Kidney tubule cell (primary cell): ENCODE measurements at places on chromosomes 7 and 10.

DNA sequence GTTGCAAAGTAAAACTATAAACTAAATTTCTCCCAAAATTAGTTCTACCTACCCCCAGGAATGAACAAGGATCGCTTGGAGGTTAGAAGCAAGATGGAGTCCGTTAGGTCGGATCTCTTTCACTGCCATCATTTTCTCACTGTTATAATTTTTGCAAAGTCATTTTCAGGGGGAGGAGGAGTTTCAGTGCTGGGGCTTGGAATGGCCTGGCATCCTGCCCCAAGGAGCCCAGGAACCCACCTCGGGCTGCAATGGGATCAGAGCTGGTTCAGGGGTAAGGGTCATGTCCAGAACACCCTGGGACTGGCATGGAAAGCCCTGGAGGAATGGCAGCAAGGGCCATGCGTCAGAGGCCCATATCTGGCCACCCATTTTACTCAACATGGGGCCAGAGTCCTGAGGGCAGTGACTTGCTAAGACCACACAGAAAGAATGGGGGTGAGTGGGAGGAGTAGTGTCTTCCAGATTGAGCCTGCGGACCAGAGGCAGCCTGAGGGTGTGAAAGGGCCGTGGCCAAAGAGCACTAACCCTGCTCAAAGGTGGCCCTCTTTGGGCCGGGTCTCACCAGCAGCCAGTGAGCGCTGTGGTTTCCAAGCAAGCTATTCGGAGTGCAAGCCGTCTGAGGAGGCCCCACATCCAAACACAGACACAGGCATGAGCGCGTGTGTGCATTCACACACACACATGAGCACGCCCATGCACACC lies 31.8 kb downstream of the GPRIN2 start:
- peak; percentile 83 for DNase-seq

DNA sequence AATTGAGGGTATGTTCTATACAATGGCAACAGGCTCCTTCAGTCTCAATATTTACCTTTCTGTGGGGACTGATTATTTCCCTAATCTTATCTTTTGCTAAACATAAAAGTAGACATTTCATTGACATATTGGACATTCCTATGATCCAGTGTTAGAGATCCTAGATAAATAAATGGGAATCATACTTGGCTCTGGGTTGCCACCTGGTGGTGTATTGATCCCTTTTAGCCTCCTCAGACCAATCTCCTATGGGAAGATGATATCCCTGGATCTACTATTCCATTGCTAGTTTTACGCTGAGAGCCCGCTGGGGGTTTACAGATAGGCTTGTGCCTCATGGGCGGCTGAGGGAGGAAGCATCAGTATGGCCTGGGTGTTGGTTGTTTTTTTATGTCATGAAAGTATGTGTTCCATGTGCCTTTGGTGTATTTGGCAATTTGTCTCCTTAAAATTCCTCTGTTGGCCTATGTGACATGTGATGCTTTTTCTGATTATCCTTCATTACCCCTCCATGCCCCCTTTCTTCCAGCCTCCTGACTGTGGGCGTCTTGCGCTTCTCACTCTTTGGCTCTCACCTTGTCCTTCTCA lies 18.8 kb downstream of the CELF2 start:
- DNase-seq: peak; percentile 64

DNA sequence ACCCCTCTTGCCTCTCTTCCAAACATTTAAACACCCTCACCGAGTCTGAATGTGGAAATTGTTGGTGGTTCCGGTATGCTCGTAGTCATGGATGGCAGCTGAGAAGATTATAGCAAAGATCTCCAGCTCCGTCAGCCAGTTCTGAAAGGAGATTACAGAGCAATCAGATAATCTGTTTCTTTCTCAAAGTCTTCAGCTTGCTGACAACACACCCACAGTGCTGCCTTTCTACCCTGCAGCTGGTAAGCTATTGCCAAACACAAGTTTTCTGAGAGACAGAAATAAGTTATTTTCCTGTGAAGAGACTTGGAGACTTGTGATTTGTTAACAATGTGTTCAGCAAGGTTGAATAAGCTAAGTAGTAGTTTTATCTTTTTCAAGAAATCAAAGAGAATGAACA lies 163.6 kb downstream of the PPP1R17 start:
- DNase-seq: no peak

DNA sequence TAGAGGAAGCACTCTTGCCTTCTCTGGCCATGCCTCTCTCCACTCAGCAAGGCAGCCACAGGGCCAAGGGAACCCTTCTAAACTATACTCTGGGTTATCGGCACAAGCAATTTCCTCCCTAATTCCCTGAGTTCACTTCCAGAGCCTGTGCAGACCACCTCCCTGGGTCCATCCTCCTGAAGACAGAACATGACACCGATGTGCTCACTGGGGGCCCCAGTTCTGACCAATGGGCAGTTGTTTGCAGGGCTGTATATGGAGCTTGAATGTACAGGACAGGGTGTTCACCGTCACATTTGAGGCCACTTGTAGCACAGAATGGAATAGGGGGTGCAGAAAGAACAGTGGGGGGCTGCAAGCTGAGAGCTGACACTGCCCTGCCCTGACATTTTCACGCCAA lies 77.7 kb downstream of the TFEC start:
- no peak for DNase-seq
